Activated gamma-delta T cell (primary cell): ENCODE measurements at places on chromosomes 3 and 15.

- no peak for DNase-seq
Observed at GRCh38 chr3:42822828-42823227, 13.6 kb downstream of the ACKR2 start.

DNA sequence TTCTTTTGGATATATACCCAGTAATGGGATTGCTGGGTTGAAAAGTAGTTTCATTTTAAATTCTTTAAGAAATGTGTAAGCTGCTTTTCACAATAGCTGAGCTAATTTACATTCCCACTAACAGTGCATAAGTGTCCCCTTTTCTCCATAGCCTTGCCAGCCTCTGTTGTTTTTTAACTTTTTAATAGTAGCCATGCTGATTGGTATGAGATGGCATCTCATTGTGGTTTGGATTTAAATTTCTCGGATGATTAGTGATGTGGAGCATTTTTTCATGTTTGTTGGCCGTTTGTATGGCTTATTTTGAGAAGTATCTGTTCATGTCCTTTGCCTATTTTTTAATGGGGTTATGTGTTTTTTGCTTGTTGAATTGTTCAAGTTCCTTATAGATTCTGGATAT is 444.3 kb upstream of the ATP11B start:
- no peak for DNase-seq

- DNase-seq, result no peak
Observed at GRCh38 chr3:33889394-33890039, 91.1 kb downstream of the PDCD6IP start.

- DNase-seq, result no peak
Observed at GRCh38 chr3:13098192-13098988, 25.2 kb upstream of the IQSEC1 start.

- no peak for DNase-seq
Observed at GRCh38 chr3:81995329-81995728, 233.9 kb upstream of the GBE1 start.

DNA sequence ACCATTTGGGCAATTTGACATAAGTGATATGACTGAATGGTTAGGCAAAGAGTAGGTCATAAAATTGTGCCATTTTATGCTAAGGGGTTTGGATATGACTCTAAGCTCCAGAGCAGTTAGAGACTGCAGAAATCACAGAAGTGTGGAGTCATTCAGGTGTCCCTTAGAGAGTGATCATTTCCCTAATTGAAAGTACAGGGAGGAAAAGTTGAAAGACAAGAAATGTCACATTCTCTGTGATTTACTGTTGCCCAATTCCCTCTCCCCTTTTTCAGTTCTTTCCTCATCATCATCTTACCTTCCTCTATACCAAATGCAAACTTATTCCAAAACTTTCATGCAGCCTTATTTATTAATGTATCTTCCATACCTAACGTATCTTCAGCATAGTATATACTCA is 2.7 kb upstream of the GOLGB1 start:
- no peak for DNase-seq

GRCh38 chr3:139774560-139775302 is 97.0 kb upstream of the NMNAT3 start:
- no peak for DNase-seq

- no peak for DNase-seq
Observed at GRCh38 chr3:70970171-70970570, 613.4 kb downstream of the FOXP1 start.

DNA sequence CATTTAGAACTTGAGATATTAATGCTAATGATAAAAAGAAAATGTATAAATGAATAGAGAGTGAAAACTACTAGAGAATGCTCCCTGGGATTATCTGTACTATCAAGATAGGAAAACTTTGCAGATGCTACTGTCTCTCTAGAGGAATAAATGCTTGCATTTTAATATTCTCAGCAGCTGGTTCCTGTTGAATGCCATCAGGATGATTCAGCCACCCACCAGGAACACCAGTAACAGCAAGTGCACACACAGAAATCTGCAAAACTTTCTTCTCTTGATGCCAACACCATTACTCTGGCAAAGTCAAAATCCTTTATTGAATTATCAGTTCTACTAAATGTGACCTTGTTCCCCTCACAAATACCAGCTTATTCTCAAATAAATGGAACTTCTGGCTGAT is 148.4 kb downstream of the TIGIT start:
- no peak for DNase-seq

GRCh38 chr3:63990733-63991132 is 32.6 kb downstream of the PSMD6 start:
- no peak for DNase-seq

DNA sequence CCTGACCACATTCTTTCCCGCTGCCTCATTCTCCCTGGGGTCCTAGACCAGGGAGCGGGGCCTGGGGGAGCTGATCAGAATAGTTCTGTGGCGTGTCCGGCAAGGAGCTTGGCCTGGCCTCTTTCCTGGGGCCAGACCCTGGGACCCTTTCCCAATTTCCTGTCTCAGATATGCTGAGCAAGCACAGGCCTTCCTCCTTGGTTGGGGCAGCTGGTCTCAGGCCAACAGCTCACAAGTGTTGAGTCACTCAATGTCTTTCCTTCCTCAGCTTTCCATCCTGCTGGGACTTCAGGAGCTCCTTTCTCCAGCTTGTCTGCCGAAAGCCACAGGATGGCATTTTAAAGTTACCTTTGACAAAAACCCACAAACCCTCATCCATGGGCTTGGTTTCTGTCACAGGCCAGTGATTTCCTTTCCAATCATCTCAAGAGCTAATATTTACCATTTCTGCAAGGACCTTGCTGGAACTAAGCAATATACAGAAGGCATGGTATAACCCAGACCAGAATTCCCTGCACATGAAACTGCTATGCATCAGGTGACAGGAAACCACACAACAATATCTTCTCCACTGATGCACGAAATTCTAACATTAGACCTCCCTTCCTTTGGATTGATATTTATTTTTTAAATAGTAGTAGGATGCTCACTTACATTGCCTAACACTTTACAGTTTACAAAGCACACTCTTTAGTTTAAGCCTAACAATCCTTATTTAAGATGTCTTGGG is 19.5 kb upstream of the TIMP4 start:
- no peak for DNase-seq

- DNase-seq, result no peak
Observed at GRCh38 chr3:9349321-9350117, 13.3 kb upstream of the THUMPD3 start.

GRCh38 chr15:89494941-89495637 is 1.3 kb downstream of the RHCG start:
- DNase-seq, result no peak

DNA sequence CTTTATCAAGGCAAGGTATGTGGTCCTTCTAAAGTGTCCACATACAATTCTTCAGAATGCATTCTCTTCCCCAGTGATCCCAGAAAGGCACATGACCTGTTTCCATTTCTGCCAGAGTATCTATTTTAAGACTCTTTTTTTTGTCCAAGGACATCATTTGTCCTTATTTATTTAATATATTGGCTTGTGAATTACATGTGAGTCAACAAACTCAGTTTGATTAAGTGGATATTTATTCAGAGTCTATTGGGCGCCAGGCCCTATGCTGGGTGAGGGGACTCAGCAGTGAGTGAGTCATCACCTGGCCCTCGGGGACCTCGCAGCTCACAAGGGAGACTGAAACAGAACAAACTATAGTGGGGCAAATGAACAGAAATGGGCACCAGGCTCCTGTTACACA is 136.8 kb downstream of the SNRK start:
- no peak for DNase-seq

- no peak for DNase-seq
Observed at GRCh38 chr15:89813381-89814111, 1.1 kb downstream of the ANPEP start.

GRCh38 chr3:167031364-167032049 is 348.6 kb downstream of the ZBBX start:
- DNase-seq, result no peak

DNA sequence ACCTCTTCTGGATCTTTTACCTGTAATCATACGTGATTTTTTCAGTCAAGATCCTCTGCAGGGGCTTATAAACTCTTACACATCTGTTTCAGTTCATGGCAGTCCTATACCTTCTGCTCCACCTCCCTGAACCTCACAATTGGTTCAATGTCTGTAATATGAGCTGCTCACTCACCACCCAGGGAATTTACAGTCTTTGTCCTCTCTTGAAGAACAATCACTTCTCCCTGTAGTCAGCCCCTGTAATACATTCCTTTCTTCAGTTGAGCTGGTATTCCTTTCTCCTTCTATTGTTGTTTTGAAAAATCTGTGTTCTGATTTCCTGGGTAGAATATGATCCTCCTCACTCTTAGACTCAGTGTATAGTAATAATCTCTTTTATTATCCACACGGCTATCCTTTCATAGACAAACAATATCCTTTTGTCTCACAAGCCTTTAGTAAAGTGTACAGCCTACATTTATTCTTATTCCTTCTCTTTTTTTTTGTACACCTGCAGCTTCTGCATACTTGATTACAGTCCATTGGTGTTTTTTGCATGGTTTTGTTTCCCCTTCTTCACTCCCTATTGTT is 101.8 kb downstream of the NECTIN3 start:
- DNase-seq, result no peak

GRCh38 chr3:155946178-155946577 is 75.7 kb downstream of the GMPS start:
- DNase-seq, result no peak

DNA sequence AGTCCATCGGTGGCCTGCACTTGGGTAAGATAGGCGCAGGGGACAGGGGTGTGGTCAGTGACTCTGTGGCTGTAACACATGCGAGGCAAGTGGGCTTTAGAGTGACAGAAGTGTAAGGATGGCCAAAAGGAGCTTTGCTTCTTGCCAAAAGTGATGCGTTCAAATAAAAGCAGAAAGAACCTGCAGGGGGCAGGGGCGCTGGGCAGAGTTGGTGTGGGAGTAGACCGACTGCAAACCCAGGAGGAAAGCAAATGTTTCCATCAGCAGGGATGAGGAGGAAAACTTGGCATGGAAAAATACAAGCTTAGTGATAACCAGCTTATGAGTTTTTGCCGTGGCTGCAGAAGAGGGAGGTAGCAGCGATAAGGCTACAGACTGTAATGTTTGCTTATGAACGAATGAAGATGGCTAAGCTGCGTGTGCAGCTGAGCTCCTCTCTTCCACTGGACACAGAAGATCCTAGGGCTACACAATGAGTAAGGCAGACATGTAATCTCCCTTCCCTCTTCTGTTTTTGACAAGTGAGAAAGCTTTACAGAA is 149.4 kb downstream of the WNT5A start:
- no peak for DNase-seq

GRCh38 chr3:109702252-109702651 is 364.9 kb upstream of the DPPA4 start:
- no peak for DNase-seq

DNA sequence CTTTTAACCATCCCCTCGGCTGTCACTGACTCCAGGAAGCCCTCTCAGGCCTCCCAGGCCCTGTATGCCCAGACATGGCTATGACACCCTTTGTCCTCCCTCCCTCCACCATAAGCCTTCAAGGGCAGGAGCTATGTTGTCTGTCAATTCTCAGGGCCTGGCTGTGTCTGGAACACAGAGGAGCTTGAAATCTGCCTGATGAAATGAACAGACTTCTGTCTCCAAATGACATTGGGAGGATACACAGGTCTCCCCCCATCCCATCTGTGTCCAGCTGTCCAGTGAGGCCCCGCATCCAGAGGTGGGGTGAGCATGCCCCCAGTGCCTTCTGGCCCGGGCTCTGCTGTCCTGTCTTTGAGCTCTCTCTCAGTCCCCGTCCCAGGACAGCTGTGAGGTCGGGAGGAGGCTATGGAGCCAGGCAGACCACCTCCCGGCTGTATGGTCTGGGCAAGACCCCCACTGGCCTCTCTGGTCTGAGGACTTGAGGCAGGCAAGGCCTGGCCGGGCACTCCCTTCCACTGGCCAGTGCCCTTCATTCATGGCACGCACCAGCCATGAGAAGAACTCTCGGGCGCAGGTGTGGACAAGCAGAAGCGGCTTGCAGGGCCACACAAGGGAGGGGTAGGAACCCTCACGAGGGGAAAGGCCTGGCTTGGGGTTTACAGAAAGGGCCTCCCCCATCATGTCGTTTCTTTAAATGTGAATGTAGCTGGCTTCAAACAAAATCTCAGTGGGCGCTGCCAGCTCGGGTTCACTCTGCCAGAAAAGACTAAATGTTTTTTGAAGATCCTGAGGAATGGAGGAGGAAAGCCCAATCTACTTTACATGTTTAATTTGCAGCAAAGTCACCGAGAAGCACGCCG is 38.9 kb downstream of the PCSK6 start:
- DNase-seq, result no peak

DNA sequence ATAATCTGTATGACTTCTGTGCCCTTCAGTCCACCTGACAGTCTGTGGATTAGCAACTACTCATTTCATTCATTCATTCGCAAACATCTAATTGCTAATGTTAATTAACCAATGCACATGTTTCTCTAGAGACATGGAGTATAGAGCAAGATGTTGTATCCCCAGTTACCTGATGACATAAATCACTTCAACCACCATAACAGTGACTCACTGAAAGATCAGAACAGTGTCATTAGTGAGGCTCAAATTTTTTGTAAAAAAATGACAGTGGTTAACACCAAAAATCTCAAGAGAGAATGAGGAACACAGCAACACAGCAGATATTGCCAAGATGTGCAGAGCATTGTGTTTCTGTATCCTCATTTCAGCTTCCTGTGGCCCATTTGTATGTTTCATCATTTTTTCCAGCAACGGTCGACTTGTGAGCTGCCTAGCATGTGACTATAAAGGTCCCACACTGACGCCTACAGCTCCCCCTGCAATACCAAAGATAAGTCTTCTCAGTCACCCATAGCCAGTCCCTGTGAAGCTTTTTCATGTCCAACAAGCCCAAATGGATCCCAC is 3.7 kb upstream of the PLD1 start:
- no peak for DNase-seq

- DNase-seq, result no peak
Observed at GRCh38 chr3:124663690-124664089, 66.6 kb upstream of the UMPS start.

GRCh38 chr3:150240891-150241290 is 167.2 kb upstream of the TSC22D2 start:
- DNase-seq, result no peak
